NCI-H1694 (cell line): ENCODE measurements at places on chromosomes 1 and 21.

GRCh38 chr1:230570724-230571360 is 71.4 kb upstream of the COG2 start:
- DNase-seq = no peak

GRCh38 chr1:151221616-151222015 is 23.3 kb downstream of the PIP5K1A start:
- DNase-seq = no peak

GRCh38 chr1:165860065-165860464 is 32.7 kb downstream of the UCK2 start:
- no peak for DNase-seq

DNA sequence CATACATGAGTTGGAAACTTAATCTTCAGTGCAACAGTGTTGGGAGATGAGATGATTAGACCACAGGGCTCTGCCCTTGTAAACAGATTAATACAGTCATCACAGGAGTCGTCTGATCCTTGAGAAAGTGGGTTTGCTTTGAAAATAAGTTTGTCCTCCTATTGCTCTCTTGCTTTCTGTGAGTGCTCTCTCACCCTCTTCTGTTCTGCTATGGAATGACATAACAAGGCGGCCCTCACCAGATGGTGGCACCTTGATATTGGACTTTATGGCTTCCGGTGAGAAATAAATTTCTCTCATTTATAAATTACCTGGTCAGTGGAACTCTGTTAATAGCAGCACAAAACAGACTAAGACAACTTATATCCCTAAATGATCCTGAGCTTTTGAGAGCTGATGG is 353.6 kb downstream of the BRINP3 start:
- no peak for DNase-seq

DNA sequence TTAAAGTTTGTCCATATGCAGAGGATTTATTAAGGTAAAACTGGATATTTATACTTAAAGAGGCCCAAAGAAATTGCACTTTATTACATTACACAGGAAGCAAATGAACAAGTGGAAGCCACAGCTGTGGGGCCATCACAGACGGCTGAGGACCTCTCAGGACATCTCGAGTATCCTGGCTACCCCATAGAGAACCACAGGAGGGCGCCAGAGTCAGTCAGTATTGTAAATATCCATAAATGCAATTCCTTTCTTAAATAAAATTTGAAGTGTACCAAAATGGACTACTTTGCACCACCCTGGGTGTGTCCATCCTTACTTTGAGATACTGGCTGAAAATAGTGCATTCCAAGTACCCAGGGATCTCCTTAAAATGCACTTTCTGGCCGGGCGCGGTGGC is 257.2 kb downstream of the MRPL39 start:
- DNase-seq = peak; percentile 30

DNA sequence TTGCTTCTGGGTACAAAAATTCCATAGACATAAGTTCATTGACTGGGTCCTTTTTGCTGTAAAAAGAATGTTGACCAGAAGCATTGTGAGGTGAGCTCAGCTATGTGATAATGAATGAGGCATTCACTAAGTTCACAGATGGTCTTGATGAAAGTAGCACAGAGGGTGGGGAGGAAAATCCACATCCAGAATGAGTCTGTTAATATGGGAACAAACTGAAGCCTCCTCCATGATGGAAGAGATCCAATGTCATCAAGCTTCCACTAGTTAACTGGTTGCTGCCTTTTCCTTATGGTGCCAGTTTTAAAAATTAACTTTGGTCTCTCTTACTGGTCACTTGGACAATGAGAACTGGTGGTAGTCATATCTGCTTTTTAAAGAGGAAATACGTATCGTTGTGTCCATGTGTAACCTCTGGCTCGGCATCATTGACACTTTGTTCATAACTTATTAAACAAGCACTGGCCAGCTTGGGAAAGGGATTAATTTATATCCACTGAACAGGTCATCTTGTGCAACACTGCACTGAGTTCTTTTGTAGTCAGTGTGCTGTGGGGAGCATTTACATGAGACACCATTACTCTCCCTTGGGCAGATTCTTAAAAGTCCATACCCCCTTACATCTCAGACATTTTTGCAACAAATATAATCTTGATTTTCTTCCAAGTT is 88.6 kb downstream of the ADAMTS1 start:
- no peak for DNase-seq

DNA sequence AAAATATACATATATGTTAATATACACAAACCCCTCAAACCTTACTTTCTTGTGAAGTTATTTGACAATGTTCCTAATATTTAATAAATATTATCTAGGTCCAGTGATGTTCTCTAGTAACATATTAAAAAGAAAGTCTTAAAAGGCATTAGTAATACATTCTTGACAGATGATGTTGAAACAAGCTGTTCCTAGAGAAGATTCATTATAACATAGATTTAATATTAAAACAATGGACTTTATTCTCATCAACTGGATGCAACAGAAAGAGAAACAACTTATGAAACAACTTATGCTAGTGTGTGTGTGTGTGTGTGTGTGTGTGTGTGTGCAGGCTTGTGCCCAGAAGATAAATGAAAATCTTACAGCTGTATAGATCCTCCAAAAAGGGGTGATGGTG is 68.5 kb upstream of the PLXNA2 start:
- no peak for DNase-seq

GRCh38 chr1:247324204-247324787 is 7.4 kb downstream of the ZNF496 start:
- no peak for DNase-seq

DNA sequence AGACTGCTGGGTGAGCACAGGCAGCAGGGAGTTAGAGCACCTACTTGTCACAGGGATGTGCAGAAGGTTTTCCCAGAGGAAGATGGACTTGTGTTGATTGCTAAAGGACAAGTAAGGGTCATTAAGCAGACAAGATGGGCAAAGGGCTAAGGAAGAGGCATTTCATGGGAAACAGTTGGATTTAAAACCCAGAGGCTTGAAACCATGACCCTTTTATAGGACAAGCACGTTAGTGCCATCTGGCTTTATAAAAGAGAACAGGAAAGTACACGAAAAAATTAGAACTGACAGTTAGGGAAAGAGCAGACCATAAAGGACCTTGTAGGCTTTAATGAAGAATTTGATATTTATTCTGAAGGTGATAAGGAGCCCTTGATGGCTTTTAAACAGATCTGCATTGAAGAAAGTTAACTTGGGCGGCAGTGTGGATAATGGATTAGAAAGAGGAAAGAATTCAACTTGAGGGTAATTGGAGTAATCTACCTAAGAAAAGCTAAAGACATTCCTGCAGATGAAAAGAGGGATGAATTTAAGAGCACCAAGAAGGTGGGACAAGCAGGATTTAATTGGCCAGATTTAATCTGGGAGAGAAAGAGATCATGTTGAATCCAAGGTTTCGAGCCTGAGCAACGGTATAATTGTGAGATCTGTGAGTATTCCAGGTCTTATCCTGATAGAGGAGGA is 68.6 kb downstream of the ZC3H11B start:
- DNase-seq = no peak

GRCh38 chr1:173601588-173601987 is 1.3 kb downstream of the SLC9C2 start:
- no peak for DNase-seq

DNA sequence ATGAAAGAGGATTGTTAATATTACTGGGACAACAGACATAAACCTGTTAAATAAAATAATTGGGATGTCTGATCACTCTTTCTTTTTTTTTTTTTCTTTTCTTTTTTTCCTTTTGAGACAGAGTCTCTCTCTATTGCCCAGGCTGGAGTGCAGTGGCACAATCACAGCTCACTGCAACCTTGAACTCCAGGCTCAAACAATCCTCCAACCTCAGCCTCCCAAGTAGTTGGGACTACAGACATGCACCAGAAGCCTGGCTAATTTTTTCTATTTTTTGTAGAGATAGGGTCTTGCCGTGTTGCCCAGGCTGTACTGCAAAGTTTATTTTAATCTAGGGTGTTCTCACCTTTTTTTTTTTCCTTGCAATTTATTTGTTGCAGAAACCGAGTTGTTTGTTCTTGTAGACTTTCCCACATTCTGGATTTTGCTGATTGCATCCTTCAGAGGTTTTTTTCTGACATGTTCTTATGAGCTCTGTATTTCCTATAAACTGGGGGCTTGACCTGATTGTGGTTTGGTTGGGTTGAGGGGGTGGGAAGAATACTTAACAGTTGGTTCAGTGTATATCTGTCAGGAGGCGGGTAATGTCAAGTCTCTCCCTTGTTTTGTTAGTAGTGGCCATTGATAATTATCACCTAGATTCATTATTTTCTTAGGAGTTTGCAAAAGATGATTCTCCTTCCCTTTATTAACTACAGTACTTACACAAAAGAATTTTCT is 125.2 kb downstream of the MAST2 start:
- no peak for DNase-seq

DNA sequence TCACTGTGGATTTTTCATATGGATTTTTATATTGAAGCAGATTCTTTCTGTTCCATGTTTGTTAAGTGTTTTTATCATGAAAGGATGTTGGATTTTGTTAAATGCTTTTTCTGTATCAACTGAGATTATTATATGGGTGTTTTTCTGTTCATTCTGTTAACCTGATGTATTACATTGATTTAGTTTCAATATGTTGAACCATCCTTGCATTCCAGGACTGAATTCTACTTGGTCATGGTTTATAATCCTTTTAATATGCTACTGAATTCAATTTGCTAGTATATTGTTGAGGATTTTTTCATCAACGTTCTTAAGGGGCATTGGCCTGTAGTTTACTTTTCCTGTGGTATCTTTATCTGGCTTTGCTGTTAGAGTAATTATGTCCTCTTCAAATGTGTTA is 55.8 kb downstream of the CCDC30 start:
- no peak for DNase-seq

DNA sequence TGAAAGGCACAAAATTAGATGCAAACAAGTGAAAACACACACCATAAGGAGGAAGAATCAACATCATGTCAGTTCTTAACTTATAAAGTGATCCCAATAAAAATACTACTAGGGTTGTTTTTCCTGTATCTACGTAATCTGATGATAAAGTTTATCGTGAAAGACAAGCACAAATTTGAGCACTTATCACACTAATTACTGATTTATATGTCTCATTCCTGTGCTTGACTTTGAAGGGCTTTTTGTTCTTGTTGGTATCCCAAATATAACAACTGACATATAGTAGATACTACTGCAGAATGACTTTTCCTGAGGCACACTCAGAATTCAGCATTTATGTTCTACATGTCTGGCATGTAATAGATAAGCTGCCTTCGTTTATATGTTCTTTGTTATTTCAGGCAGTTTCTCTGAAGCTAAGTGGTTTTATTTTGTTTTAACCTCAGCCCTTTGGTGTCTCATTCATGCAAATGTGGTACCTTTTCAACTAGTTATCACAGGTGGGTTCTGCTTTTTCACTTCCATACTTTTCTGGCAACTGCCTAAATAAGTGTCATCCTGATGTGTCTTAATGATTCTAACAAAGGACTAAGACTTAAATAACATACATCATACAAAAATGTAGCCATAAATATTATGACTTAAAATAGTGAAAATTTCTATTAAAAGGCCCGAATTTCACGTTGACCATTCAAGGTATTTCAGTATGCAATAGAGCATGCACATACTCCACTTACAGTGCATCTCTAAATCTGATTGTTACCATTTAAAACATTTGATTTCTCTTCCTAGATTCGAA is 73.2 kb downstream of the LRRC8C start:
- DNase-seq = no peak

DNA sequence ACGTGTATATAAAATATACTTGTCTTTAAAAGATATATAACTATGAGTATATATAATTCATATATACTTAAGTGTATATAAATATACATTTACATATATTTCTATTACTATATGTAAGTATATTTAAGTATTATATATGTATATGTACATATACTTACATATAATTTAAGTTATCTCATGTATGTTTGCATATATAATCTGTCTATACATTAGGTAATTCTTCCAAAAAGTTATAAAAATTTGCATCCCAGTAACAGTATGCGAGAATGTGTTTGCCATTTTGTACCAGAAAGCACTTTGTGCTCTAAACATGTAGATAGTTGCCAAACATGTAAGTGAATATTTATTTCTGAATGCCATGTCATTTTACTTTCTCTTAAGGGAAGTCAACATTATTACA is at the start of gene OR2AK2:
OR2AK2 (plus strand) TSS at position 301 of the 400 bp plus-strand sequence. CDS start 144 bp downstream, outside the sequence.
- no peak for DNase-seq

DNA sequence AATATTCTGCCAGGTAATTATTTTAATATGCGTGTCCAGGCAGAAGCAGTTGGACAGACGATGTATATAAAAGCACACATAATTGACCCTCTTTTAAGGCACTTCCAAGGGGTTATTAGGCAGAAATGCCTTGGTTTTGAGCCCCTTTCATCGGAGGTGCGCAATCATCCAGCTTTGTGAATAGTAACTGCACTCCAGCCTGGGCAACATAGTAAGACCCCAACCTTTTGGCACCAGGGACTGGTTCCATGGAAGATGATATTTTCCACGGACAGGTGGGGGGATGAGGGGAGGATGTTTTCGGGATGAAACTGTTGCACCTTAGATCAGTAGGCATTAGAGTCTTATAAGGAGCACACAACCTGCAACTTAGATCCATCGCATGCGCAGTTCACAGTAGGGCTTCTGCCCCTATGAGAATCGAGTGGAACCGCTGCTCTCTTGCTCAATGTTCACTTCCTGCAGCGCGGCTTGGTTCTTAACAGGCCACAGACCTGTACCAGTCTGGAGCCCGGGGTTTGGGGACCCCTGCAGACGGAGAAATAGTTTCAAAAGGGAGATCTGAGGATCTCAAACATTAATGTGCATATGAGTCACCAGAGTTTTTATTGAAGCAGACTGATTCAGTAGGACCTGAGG is 1.8 kb upstream of the MCOLN2 start:
- DNase-seq = no peak

DNA sequence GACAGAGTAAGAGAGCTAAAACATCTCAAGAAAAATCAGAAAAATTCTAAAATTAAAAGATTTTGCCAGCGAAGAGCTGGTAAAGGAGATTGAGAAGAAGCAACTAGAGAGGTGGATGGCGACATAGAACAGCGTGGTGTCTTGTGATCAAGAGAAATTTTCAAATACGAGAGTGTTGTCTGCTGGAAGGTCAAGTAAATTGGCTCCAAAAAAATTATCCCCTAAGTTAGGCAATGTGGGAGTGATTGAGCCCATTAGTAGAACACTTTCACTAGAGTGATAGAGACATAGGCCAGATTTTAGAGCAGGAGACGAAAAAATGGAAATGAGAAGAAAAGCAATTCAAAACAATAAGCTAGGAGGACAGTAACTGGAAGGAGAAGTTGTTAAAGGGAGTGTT is 94.3 kb upstream of the MPC2 start:
- DNase-seq = no peak
